ENCODE measurements at places on chromosomes 2 and 18.

DNA sequence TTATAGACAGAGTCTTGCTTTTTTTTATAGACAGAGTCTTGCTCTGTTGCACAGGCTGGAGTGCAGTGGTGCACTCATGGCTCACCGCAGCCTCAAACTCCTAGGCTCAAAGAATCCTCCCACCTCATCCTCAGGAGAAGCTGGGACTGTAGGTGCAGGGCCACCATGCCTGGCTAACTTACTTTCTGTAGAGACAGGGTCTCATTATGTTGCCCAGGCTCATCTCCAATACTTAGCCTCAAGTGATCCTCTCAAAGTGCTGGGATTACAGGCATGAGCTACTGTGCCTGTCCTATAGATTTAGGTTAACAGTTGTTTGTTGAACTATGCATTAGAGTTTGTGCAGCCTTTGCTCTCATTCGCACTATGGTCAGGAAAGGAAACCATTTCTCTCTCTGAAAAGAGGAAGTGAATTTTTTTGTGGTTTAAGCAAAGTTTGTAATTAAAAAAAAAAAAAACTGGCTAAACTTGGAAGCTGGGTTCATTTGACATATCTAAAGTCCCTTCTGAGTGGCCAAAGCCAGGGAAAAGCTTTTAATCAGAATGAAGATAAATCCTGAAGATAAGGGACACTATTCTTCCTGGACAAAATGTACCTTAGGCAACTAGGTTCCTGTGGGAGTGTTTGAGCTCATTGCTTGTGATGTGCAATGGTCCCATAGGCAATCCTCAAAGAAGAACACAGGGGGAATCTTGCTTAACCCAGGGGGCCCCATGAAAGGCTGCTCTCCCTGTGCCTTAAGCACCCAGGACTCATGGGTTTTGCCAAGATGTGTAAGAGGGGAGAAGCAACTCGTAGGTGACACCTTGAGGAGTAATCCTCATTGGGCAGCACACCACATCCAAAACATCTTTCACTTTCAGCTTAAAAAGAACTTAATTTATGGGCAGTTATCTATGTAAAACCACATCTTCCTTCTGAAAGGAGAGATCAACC is 201.7 kb downstream of the MREG start:
- no peak for DNase-seq

GRCh38 chr2:63012541-63012940 is 38.1 kb upstream of the OTX1 start:
- no peak for DNase-seq

DNA sequence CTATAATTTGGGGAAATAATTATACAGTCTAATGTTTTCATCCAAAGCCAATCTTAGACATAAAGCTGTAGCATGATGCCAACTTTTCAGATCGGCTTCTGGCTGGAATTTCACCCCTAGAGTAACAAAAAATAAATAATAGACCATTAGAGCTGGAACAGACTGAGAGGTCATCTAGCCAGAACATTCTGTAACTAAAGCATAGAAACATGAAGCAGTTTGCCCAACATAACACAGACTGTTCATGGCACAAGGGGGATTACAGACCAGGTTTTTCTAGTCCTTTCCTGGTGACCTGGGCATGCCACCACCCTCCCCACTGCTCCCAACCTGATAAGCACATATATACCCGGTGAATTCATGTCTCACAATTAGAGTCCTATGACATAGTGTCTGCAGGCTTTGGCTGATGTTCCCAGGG is 116.4 kb upstream of the PPP1CB start:
- DNase-seq: no peak

DNA sequence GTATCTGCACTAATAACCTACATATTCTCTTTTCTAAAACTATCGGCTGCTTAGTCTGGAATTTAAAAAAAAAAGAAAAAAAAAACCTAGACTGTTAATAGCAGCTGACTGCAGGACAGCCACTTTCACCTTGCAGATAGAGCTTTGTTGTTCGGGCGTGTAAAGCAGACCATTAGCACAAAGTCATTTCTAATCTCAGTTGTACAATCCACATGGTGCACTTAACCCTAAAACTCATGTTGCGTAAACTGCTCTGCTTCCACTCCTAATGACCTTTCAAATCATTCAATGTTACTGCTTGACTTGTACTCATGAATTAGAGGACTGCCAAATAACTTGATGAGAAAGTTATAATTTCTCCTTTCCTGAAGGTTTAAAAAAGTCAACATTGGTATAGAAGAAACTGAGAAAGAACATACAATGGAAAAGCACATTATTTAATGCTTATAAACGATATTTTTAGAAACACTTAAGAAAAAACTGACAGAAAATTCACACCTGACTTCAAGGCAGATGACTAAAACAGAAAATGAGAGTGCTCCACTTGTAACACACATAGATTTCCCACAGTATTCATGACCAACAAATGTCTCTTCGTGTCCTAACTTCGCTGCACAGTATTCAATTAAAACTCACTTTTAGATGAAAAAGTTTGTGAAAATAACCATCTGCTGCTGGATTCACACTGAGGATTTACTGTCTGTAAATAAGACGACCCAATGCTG is 2.6 kb downstream of the CDH2 start:
- no peak for DNase-seq

- no peak for DNase-seq
Observed at GRCh38 chr2:2861666-2862240, 515.9 kb downstream of the EIPR1 start.

- DNase-seq: no peak
Observed at GRCh38 chr18:78790960-78791359, 188.7 kb upstream of the SALL3 start.

- DNase-seq: no peak
Observed at GRCh38 chr2:1707771-1708418, 36.4 kb downstream of the PXDN start.

DNA sequence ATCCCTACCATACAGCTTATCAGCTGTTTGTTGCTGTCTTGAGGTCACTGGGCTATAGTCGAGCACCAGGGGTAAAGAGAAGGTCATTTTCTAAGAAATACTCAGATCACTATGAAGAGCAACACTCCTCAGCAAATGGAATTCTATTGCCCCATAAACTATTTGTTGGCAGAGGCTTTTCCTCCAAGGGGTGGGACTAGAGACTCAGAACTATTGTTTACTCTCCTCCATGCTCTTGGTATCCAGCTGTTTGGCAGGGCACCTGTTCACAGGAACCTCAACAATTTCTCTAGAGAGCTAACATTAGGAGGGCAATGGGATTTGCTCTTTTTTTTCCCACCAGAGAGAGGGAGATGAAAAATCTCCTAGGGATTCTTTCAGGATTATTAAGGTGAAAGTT is 249.1 kb upstream of the SPRED2 start:
- DNase-seq: no peak

- no peak for DNase-seq
Observed at GRCh38 chr2:220163486-220163885, 536.1 kb downstream of the SLC4A3 start.

DNA sequence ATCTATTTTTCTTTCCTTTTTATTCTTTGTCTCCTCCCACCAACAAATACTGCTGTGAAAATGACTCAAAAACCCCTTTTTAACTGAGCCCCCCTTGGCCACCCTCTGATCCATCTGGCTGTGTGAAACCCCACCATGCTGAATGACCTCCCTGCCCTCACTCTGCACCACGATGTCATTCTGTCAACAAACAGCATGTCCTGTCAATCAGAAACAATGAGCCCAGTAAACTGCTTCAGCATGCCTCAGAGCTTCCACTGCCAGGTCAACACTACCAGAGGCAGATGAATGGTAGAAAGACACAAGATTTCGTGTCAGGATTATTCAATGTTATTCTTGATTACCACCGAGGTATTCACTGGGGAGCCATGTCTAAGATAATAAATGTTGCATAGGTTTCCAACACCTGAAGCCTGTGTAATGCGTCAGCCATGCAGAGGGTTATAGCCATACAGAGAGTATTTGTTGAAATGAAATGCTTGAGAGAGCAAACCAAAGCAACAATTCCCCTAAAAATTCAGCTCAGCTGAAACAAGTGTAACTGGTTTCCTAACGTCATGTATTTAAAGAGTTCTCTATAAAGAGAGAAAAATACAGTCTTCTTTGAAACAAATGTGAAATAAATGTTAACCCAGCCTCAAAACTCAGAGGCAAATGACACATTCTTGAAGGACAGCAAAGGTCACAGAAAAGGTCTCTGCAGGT is 76.7 kb downstream of the LRP2 start:
- DNase-seq: no peak

DNA sequence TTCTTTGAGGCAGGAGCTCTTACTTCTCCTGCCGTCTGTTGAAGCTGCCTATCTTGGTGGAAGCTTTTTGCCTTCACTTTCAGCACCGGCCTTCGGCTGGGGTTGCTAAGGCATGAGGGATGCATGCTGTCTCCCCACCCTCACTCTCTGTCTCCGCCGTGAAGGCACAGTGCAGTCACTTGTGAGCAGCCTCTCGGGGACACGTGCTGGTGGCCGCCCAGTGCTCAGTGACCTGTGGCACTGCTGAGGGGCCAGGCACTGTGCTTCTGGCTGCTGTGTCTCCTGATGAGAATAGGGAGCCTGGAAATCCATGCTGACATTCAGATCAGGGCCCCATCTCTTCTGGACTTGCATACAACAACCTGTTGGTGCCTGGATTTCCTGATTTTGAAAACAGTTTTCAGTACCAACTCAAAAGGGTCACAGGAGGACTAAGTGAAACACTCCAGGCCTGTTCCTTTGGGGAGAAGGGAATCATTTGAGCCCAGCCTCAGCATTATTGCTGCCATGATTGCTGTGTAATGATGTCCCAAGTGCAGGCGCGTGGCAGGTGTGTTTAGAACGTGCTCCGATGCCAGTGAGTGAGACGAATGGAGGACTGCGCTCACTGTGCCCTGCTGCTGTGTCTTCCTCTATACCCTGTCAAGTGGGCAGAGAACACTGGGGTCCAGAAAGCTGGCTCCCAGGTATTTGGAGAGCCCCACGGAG is 218.1 kb downstream of the SEPTIN10 start:
- DNase-seq: no peak

DNA sequence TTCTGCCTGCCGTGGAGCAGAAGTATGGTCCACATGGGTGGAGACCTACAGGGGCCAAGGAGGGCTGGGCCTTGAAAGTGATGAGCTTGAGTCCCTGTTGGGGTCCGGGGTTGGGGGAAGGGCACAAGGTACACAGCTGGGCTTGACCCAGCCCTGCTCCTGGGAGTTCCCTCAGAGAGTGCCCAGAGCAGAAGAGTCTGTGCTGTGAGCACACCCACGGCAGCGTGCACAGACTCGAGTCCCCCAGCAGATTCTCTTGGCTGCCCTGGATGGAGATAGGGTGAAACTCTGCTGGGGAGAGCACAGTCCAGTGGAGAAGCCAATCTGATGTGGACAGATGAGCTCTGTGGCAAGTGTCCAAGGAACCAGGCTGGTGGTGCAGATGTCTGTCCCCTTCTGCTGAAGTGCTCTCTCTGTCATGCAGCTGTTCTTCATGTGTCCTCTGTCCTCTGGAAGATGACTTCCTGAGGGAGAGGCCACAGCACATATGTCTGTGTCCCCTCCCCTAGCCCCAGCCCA is 27.5 kb downstream of the INPP4A start:
- DNase-seq: no peak

- DNase-seq: no peak
Observed at GRCh38 chr2:128981353-128981752, 662.7 kb upstream of the HS6ST1 start.

- DNase-seq: no peak
Observed at GRCh38 chr2:221097568-221097915, 474.6 kb downstream of the EPHA4 start.

DNA sequence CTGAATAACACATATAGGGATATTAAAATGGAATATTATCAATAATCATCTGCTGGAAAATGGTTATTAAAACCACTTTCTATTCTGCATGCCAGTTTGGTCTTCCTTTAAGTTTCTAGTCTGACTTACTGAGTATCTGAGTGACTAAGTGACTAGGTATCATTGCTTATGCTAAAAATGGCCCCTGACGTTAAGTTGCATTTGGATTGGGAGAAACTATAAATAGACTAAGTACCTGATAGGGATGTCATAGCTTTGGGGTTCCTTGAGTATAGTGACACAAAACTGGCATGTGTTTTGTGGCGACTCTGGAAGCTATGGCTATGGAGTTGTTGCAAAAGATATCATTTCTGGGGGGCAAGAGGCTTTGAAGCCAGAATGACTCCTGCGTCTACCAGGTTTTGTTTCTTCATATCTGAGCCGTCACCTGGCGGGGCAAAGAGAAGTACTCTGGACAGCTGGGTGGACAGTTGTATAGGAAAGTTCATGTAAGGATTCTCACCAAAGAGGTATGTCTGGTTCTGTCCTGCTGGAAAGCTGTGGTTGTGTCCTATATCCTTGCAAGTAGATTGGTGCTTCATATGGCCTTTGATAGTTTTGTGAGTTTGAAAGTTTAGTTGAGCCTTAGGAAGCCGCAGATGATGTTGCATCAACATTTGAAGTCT is 17.9 kb downstream of the ITGAV start:
- no peak for DNase-seq

GRCh38 chr2:31266804-31267203 is 32.9 kb downstream of the EHD3 start:
- DNase-seq: no peak

DNA sequence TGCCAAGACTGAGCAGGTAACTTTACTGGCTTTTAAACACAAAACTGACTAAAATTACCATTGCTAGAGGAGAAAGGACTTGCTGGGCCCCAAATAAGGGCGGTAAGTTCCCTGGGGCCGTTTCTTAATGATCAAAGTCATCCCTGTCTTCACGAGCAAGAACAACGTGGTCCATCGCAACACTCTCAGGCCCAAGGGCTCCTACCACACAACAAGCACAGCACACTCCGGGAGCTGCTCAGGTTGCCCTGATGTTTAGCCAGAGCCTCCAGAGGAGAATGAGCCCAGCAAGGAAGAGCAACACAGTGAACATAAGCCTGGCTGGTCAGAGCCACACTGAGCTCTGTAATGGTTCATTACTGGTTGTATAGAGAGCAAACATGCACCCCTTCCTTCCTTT is 102.7 kb downstream of the DYNC1I2 start:
- no peak for DNase-seq

GRCh38 chr2:113755835-113756354 is 547 bp downstream of the SLC35F5 start:
- DNase-seq: peak; percentile 19

DNA sequence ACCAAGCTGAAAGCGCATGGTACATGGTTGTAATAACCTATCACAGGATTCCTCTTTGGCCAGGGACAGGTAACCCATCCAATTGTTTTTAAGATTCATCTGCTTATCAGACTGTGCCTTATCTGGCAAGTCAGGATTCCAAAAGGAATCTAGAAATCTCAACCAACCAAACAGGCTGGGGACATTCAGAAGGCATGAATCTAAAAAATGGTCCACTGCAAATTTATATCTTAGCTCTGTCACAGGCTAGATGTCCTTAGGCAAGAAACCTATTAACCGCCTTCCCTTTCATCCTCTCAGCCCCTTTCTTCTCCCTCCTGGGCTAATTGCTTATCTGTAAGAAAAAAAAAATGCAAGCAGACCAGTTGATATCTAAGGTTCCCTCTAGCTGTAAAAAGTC is 4.3 kb downstream of the LRP2 start:
- no peak for DNase-seq
